Upper lobe of left lung (tissue), 6 donors: ENCODE measurements at places on chromosomes 5 and 9.

- DNase-seq = no peak
Measured at GRCh38 chr5:136114414-136115125, 18.1 kb upstream of the SMAD5 start.

DNA sequence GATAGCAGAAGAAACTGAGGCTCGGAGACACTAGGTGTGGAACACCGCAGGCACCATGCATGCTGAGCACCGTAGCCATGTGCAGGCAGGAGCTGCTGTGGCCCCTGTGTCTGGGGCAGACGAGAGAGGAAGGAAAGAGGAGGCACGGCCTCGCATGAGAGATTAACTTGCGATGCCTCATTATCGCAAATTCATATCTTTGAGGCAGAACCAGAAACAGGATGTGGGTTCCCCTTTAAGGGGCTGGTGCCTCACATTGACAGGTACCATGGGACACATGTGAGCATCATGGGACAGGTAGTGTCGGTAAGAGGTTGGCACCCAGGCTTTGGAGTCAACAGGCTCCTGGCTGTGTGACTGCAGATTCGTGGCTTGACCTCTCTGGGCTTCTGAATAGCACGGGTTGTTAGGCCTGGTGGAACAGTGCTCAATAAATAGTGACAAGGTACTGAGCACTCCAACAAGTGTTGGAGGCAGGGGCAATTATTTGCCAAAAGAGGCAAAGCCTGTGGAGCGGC is 40.8 kb downstream of the NAIF1 start:
- no peak for DNase-seq

DNA sequence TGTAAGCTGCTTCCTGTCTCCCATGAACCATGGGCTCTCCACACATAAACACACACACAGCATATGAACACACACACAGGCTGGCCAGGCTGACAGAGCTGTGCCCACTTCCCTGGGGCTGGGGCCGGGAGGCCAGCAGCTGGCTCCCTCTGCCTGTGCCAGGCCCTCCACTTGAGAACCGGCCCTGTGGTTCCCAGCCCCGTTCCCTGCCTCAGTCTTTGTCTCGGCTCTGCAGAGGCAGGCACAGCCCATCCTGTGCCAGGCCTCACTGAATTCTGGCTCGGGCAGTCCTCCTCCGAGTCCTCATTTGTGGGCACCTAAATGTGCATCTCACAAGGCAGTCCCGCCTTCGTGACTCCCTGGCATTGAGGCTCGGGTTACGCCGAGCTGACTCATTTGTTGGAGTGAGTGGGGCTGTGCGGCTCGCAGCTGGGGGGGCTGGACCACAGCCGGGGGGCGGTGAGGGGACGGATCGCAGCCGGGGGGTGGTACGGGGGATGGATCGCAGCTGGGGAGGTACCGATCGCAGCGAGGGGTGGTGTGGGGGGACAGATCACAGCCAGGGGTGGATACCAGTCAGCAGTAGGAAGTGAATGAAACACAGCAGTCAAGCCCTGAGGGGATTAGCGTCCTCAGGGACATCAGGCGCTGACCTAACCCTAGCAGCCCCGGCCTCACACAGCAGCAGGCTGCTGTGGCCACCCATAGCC is 72.3 kb downstream of the PSMB7 start:
- no peak for DNase-seq

GRCh38 chr5:68522863-68523262 is 307.3 kb downstream of the PIK3R1 start:
- DNase-seq = no peak

DNA sequence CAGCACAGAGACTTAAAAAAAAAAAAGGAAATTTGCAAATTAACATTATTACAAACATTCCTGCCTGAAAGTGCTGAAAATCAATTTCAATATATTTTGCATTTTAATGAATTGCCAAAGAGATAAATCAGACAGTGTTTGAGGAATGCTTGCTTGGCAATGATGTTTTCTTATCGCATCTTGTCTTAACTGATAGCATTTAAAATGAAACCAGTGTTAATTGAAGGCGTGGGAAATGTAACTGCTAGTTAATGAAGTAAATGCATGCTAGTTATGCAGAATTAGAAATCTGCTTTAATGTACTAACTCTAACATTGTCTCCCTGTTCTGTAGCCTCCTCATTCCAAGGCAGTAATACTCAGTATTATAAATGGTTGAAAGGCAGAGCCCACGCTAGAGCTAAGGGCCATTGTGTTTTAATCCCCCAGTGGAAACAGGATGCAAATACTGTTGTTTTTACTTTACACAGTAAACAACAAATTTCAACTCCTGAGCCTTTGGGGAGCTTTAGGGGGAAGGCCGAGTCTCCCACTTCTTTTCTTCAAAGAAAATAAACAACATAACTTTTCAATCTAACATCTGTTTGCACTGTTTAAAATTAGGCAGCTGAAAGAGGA is 586.9 kb downstream of the TLE4 start:
- no peak for DNase-seq

DNA sequence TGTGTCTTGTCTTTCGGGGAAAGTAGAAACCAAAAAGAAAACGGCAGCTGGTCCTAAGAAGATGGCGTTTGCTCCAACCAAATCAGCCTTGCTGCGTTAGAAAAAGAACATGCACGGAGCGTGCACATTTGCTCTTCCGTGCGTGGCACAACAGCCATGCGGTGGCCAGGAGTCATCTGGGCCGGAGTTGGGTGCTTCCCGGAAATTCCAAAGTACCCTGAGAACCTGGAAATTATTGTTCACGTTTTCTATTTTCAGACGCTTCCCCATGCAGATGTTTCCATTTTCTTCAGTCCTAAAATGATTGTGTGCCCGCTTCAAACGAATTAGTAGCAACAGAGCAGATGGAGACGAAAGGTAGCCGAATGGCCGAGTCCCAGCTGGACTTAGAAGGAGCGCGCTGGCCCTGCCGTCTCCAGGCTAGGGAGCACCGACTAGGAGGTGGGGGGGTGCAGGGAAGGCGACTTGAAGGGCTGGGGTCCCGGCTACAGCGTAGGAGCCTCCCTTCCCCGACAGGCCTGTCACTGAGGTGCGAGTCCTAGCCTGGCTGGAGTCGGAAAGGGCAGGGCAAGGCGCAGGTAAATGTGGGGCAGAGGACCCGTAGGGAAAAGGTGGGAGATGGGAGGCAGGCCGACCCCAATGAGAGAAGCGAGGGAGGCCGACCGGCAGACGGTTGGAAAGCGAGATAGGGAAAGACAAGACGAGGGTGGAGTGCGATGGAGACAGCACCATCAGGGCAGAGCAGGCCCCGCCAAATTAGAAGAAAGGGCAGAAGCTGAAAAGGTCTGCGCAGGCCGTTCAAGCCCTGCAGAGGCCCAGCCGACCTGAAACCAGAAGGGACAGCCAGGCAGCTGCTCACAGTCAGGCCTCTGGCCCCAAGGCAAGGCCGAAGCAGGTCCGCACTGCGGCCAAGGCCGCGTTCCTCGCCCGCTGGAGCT is 1.4 kb downstream of the BARX1 start:
- peak; percentile 32 for DNase-seq

- DNase-seq = no peak
Measured at GRCh38 chr5:34016222-34016621, 8.4 kb upstream of the AMACR start.

DNA sequence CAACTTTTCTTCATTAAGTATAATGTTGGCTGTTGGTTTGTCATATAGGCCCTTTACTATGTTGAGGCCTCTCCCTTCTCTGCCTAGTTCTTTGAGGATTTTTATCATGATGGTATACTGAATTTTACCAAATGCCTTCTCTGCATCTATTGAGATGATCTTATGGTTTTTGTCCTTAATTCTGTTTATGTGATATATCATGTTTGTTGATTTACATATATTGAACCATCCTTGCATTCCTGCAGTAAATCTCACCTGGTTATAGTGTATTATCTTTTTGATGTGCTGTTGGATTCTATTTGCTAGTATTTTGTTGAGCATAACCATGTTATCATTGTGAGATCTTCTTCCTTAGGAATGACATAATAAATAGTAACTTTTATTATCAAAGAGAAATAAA is 362.9 kb downstream of the CCDC171 start:
- DNase-seq = no peak

DNA sequence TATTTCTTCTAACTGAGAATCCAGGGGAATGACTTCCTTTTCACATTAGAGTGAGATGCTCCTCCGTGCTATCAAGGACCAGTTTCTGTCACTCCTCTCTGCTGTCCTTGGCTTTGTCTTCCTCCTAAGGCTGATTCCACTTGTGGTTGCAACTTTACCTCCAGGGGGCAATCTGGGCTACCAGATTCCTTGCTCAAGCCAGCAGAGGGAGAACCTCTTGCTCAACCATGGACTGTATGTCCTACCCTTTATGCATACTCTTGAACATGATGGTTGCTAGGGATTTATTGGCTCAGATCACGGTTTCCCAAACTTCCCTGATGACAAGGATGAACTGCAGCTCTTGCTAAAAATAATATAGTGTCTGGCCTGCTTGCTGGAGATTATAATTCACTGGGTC is 24.0 kb downstream of the NNT start:
- DNase-seq = no peak

GRCh38 chr9:29648601-29649000 is 2075.3 kb upstream of the C9orf72 start:
- DNase-seq = no peak

DNA sequence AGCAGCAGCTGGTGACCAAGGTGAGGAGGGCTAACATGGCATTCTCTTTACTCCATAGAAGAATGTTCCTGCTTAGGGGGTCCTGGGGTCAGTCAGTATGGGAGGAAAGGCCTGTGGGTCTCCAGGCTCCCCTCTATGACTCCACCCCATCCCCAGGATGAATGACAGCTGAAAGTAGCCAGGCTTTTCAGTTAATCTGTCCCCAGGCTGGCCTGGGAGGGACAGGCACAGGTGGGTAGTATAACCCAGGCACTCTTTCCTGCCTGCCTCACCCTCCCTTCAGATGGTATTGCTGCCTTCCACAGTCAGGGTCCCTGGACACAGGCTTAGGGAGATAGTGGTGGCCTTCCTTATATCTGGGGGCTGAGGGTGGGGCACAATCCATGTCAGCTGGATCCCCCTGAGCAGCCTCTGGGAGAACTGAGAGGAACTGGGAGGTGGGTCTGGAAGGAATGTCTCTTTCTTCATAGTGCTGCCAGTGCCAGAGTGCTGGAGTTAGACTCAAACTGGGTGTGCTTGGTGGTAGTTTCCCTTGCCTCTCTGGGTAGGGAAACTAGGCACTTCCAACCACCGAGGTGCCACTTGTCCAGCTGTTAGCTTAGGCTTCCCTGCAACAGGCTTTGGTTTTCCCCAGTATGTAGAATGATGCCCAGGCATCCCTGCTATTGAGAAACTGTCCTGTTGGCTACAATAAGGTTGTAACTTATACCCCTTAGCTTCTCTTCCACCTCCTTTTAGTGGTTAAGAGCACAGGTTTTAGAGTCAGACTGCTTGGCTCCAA is 27.8 kb downstream of the LARP1 start:
- DNase-seq = no peak

DNA sequence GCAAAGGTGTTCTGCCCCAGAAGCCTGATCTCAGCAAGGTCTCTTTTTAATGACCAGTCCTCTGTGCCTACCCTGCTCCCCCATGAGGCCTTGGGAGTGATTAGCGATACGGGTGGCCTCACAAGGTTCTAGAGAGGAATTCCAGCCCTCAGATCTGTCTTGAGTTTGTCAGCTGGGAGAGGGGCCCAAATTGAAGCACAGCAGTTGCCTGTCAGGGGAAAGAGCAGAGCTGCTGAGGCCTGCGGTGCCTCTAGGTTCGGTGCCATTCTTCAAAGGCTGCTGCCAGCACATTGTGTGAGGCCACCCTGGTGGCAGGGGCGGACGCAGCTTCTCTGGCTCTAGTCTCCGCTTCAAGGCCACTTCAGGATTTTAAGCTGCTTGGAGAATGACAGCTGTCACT is 85.7 kb upstream of the GRIA1 start:
- DNase-seq = peak; percentile 17

DNA sequence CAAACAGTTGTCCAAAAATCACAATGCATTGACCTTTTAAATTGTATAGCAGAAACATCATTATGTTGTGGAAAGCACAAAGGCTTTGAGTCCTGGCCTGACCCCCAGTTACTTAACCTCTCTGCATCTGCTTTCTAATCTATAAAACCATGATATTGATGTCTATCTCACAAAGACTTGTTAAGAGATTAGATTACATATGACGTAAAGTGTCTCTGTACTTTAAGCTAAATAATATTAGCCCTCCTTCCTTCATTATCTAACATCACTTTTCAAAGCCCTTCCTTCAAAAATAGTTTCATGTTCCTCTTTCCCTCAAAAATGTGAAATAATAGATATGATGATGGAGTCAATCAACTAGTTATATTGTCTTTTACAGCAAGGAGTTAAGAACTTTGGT is 3.4 kb downstream of the ADAMTS6 start:
- no peak for DNase-seq

- DNase-seq = no peak
Measured at GRCh38 chr9:133321411-133321935, 14.5 kb downstream of the SURF6 start.

DNA sequence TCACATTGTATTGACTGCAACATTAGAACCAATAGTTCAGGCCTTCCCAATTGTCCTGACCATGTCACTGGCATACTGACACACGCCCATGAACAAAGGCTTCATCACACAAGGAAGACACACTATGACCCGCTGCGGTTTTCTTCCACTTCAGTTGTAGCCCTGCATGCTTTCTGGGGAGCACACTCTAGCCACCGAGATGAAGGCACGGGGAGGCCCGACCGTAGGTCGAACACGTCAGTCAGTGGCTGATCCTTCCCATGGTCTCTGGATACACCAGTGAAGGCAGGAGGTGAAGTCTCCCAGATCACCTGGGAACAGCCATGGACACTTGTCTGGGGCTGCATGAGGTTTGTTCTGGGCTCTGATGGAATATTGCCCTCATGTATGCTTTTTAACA is 224.7 kb downstream of the FSTL4 start:
- DNase-seq = no peak

GRCh38 chr5:24510523-24510988 is 134.2 kb downstream of the CDH10 start:
- no peak for DNase-seq

DNA sequence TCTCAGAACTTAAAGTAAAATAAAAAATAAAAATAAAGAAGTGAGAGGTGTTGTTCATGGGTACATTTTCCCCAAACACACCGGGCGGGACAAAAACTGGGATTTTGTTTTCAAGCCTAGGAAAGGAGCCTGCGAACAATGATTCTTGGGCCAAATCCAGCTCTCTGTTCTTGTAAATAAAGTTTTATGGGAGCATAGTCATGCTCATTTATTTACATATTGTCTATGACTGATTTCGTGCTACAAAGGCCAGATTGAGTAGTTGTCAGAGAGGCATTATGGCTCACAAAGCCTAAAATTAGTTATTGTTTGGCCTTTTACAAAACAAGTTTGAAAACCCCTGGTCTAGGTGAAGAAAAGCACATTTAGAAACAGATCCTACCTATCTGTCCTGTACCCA is 821.0 kb upstream of the GRAMD2B start:
- no peak for DNase-seq

- peak; percentile 86 for DNase-seq
Measured at GRCh38 chr5:135977375-135977928, 22.7 kb upstream of the LECT2 start.

- no peak for DNase-seq
Measured at GRCh38 chr9:3541206-3541605, 15.4 kb upstream of the RFX3 start.

DNA sequence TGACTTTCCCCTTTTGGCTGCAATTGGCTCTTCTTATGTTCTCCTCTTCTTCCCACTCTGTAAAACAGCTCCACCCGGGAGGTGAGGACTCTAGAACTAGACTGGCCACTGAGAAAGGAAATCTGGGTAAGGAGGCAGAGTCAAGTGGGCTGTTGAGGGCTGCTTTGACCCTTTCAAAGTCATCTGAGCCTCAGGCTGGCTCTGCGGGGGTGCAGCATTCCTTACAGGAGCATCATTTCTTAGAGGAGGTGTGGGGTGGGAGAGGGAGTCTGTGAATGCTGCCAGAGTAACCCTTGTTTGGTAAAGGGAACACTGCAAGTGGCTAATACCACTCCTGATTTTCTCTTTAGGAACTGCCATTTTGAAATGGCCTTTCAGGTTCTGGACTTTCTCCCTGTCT is 377.7 kb upstream of the SMARCA2 start:
- no peak for DNase-seq
